COLO829 (cell line): ENCODE measurements at places on chromosomes 4 and X.

DNA sequence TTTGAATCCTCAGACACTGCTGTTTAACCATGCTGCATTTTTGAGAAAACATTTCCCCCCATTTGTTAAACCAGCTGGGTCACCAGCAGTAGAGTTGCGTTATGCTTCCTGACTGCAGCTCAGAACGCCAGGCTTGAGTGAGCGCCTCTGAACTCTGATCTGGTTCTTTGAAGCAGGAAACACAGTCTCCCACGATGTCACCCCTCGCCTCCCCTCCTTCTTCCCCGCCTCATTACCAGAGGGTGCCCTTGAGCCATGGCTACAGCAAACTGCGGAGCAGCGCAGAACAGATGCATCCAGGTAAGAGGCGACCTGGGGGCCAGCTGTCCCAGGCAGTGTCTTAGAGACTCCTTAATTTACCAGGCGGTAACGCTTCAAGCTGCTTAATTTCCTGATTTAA, 78.4 kb downstream of the REPS2 start:
- DNase-seq, result no peak

DNA sequence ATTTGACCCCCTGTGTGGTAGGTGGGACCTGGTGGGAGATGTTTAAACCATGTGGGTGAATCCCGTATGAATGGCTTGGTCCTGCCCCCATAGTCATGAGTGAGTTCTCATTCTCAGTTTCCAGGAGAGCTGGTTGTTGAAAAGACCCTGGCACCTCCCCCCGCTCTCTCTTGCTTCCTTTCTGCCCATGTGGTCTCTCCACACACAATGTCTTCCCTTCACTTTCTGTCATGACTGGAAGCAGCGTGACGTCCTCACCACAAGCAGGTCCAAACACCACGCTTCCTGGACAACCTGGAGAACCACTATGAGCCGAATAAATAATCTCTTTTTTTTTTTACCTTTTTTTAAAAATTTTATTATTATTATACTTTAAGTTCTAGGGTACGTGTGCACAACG, 3.5 kb upstream of the CSF2RA start:
- DNase-seq, result peak; percentile 55

DNA sequence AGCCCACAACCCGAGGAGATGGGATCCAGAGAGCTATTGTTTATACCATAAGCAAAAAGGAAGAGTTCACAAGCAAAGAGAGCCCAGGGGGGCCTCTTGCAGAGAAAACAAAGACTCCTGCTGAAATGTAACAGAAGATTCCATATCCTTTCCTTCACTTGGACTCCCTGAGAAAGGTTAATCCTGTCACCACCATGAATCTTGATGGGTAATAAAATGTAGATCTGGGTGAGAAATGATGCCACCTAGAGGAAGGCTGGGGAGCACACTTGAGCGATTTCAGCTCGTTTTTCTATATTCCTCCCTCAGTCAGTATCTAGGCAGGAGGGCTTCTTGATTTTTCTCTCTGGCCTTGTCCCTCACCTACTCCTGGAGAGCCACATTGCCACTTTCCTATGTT, 10.2 kb upstream of the KCNE5 start:
- DNase-seq, result peak; percentile 28

GRCh38 chr4:18231726-18232125, 210.2 kb upstream of the LCORL start:
- no peak for DNase-seq

- DNase-seq, result no peak
Observed at GRCh38 chrX:626745-627509, 3.7 kb upstream of the SHOX start.
